CD4-positive, alpha-beta T cell treated with Interleukin-17A for 4 hours (primary cell): ENCODE measurements at places on chromosomes 12 and 14.

- DNase-seq = no peak
Observed at GRCh38 chr12:19657118-19657731, 217.9 kb downstream of the AEBP2 start.

- DNase-seq = no peak
Observed at GRCh38 chr14:100404419-100404818, 81.3 kb downstream of the SLC25A47 start.

DNA sequence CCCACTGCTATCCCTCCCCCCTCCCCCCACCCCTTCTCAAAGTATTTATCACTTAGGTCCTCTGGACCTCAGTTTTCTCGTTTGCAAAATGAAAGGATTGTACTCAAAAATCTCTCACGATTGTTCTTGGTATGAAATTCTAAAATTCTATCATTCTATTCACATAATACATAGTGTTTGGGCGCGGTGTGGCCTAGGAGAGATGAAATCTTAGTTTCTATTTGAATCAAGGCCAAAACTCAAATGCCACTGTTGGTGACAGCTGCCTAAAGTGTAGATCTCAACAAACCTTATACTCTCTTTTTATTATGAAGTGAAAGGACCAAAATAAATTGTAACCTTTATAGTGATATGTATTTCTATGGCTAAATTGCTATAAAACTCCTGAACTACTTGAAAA is 23.7 kb upstream of the YAF2 start:
- DNase-seq = no peak

- no peak for DNase-seq
Observed at GRCh38 chr14:104262515-104263514, 124.4 kb downstream of the KIF26A start.

GRCh38 chr14:32657081-32657480 is 281.6 kb upstream of the NPAS3 start:
- no peak for DNase-seq

- DNase-seq = no peak
Observed at GRCh38 chr14:46057799-46058198, 593.8 kb downstream of the RPL10L start.

DNA sequence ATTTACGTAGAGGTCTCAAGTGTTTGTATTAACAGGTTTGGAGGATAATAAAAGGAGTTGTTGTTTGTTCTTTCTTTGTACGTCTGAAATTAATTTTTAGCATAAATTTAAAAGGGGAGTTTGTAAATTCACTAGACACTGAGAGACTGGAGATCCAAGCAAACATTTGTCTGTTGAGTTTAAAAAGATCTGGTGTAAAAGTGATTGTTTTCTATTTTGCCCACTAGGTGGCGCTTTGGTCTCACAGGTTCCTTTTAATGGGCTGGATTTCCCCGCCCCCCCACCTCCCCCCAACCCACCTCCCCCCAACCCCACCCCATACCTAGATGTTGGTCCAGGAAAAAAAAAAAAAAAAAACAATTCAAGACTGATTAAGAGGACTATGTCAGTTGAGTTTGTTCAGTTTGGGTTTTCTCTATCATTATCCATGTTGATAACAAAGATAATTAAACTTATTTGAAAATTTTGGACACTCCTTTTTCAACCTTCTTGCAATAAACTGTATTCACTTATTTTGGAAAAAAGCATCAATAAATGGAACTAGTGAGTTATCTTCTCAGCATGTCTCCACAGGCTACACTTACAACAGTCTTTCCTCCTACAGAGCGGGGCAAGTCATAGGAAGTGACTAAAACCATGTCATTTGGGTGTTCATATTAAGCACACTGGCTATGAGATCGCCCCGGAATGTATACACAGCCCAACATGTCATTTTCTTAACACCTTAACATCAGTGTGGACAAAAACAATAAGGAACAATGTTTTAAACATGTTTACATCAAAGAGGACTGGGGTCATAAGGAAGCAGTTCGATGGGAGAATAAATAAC is 841.1 kb downstream of the NRXN3 start:
- no peak for DNase-seq

DNA sequence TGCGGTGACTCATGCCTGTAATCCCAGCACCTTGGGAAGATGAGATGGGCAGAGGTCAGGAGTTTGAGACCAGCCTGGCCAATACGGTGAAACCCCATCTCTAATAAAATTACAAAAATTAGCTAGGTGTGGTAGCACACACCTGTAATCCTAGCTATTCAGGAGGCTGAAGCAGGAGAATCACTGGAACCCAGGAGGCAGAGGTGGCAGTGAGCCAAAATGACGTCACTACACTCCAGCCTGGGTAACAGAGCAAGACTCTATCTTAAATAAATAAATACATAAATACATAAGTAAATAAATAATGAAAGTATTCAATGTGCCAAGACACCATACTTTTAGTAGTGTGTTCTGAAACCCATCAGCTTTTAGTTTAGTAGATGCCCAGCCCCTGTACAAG is 308.1 kb upstream of the FLRT2 start:
- no peak for DNase-seq

DNA sequence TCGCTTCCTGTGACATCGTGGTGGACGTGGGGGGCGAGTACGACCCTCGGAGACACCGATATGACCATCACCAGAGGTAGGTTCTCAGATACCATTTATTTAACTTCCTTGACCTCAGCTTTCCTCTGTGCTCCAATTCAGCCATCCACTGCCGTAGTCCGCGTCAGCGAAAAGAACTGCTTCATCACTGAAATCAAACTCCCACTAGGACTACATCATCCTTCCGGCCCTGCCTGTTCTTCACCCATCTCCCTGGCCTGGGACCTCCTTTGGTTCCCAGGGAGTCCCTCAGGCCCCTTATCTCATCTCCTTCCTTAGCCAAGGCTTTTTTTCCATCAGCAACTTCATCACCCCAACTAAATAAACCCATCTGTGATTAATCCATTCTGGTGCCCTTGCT is 692 bp downstream of the MYG1 start:
- DNase-seq = no peak

- no peak for DNase-seq
Observed at GRCh38 chr14:56172571-56172971, 54.4 kb downstream of the PELI2 start.

GRCh38 chr12:94151582-94151981 is 3.2 kb downstream of the PLXNC1 start:
- no peak for DNase-seq

GRCh38 chr12:49549735-49550692 is 11.2 kb downstream of the KCNH3 start:
- no peak for DNase-seq

DNA sequence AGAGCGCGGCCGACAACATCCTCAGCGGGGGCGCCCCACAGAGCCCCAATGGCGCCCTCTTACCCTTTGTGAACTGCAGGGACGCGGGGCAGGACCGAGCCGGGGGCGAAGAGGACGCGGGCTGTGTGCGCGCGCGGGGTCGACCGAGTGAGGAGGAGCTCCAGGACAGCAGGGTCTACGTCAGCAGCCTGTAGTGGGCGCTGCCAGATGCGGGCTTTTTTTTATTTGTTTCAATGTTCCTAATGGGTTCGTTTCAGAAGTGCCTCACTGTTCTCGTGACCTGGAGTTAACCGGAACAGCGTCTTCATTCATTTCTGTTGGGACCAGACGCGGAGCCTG is 103.8 kb upstream of the FKBP4 start:
- DNase-seq = peak; percentile 71

DNA sequence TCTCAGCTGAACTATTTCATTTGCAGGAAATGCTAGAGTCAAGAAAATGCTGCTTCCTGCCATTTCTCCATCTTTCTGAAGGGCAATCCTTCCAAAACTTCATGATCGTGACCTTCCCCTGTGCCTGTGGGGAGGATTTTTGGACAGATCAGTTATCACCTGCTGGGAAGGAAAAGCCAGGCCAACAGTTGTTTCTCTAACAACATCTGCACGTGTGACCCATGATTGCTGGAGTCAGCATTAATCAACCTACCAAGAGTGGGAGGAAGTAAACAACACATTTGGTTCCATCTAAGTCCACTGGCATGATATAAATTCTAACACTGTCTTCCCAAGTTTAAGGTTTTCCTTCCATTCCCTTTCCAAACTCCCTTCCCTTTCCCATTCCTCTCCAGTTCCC is 172.7 kb downstream of the APAF1 start:
- DNase-seq = no peak

DNA sequence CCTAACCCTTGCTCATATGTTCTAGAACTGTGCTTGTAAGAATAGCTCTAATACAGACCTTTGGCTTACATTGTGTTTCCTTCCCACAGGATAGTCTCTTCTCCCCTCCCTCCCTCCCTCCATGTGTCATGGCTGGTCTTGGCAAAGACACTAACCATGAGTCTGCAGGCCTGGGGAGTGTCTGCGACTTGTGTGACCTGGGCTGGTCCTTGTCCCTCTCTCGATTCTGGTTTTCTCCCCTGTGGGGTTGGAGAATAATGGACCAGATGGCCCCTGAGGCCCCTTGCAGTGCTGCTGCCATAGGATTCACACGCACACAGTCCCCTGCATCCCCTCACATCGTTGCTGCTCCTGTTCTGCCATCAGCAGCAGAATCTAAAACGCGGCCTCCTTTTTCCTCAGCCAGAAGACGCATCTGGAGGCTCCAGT is 30.3 kb downstream of the DEGS2 start:
- no peak for DNase-seq

DNA sequence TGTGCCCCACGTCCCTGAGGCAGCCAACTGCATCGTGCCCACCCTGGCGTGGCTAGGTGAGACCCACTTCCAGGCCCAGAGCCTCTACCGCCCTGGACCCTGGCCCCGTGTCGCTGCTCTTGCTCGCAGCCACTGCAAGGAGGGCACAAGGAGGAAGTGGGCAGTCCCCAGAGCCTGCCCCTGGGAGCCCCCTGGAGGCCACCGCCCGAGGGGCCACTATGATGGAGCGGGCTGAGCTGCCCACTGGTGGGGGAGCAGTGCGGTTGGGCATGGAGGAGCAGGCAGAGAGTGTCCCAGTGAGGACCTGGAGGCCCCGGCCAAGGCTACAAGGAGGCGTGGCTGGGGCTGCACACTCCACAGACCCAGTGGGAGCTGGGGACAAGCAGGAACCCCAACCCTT is 323.6 kb downstream of the PCNX1 start:
- DNase-seq = no peak

DNA sequence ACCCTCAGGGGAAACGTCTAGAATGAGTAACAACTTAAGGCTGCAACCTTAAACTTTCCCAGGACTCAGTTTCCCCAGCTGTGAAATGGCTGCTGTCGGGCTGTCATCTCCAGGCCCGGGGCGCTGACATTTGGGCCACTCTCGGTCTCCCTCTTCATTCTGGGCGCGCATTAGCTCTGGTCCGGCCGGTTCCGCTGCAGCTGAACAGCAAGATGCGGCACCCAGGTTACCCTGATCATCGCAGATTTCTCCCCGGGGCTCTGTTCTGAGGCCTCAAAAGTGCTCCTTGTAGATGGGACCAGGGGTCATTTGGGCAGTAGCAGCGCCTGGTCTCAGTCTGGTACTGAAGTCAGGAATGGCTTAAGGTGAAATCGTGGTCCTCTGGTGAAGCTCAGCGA is 890 bp upstream of the BCL7A start:
- no peak for DNase-seq

DNA sequence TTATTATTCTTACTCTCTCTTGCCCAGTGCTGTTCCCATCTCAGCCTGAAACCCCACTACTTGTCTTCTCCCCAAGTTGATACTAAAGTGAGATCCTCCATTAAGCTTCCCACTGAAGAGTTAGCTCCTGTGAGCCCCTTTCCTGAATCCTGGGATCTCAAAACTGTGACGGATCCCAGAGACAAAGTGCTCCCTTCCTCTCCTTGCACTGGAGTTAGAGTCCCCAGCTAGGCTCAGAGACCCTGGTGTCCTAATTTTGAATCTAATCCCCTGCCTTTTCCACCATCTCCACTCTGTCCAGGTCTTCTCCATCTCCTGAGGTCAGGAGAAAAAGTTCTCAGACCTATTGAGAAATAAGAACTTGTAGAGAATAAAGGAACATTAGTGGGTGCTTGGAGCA is 17.6 kb upstream of the TBX3 start:
- no peak for DNase-seq

- DNase-seq = no peak
Observed at GRCh38 chr14:93431036-93431670, 414 bp downstream of the UNC79 start.

DNA sequence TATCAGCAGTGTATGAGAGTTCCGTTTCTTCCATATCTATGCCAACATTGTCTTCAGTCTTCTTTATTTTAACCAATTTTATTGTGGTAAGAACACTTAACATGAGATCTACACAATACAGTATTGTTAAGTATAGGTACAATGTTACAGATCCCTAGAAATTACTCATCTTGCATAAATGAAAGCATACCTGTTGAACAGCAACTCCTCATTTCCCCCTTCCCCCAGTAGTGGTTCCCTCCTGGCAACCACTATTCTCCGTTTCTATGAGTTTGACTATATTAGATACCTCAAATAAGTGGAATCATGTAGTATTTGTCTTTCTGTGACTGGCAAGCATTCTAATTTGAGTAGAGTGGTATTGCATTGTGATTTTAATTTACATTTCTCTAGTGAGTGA is 150.5 kb downstream of the CRADD start:
- DNase-seq = no peak

DNA sequence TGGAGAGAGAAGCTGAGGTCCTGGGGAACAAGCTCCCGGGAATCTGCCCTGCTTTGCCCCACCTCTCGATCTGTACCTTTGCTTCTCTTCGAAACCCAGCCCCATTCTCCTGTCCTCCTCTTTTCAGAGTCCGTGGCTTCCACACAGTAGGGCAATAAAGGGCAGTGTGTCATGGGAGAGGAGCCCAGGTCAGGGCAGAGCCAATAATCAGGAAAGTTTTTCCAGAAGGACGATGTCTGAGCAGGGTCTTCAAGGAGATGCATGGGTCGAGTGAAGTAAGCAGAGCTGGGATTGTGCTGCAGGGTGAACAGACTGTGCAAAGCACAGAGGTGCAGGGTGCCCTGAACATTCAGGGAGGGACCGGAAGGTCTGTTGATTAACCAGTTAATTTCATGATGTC is 22.1 kb upstream of the SERPINA4 start:
- no peak for DNase-seq

- peak; percentile 87 for DNase-seq
Observed at GRCh38 chr14:100078997-100079725, 13.9 kb downstream of the EVL start.

- DNase-seq = no peak
Observed at GRCh38 chr12:60752589-60752988, 1156.8 kb downstream of the SLC16A7 start.

DNA sequence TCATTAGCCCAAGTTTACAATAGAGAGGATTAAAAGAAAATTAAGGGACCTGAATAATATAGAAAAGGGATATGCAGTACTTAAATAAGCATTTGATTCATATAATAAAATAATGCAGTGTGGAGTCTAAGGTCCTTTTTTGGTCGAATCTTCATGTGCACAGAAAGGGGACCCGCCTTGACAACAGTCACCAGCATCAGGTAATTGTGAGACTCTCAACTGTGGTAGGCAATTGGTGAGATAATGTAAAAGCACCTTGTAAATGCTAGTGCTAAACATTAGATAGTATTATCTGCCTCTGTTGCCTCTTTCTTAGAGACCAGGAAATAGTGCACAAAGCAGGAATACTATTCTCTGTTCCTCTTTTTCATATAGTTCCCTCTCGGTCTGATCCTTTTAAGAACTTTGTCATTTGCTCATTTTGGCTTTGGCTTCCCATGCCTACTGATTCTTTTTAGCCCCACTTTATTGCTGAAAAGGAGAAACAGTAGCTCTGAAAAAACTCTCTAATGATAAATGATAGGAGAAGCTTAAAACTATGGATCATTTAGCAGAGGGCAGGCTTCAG is 17.5 kb downstream of the CHPT1 start:
- DNase-seq = no peak
